MM.1S (cell line): ENCODE measurements at places on chromosomes 16 and 17.

DNA sequence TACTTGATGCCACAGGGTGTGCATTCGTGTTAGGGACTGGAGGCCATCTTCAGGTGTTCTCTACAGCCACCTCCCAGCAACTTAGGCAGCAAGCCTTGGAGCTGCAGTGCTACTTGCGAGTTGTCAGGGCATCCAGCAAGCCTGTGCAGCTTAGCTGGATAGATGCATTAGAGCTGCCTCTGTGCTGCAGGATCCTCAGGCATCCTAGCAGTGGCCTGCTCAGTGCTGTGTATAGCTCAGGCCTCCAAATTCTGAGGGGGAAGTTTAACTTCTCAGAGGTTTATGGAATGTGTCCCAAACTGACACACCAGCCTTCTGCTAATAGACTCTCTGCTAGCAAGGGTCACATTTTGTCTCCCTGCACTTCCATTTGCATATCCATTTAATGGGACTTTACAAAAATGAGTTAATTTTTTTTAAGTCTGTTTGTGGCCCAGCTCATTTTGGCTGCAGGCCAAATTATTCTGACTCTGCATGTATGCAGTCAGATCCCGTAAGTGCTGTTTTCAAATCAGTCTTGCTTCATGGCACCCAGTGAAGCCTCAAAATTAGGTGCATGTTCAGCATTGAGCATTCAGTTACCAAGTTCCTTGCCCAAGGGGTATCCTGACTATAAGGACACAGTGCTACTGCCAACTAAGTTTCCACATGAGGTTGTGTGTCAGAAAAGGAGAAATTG is 6.8 kb downstream of the GABARAPL2 start:
- no peak for DNase-seq

GRCh38 chr17:53032861-53033271 is 789.9 kb upstream of the KIF2B start:
- peak; percentile 79 for DNase-seq

DNA sequence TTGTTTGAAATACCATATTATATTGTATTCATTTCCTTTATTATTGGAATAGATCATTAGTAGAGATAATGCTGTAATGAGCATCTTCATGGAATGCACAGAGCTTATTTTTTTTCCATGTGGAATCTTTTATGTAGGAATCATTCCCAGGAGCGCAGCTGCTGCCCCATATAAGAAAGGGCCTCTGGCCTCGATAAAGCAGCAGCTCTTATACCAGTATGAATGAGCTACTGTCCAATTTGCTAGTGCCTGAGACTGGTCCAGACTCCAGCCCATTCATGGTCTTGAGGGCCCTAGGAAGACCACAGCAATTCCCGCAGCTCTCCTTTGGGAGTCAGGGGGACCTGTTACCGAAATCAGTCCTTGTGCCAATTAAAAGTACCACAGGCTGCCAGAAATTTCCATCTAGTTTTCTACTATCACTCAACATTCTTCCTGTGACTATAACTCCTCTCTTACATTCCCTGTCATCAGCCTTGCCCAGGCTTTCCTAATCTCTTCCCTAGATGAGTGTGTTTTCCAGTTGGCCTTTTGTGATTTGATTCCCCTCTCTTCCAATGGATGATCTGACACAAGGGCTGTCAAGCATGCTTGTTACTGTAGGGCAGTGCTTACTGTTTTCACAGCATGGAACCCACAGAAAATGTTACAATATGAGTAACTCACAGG is 1.9 kb downstream of the ZNF843 start:
- no peak for DNase-seq

DNA sequence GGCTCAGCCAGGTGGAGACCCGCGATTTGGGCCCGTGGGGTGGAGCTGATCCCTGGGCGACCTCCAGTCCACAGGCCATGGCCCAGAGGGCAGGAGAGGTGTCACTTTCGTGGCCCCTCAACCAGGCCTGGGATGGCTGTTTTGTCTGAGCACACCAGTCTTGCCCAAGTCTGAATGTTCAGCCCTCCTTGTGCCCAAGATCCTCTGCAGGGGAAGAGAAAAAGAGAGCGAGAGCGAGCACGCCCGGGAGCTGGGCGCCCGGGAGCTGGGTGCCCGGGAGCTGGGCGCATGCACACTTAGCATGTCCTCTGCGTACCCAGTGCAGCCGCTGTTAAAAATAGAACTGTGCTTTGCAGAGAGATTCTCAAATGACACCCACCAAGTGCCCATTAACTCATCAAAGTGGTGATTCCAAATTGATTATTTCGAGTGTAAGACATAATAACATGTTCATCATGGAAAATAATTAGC is 403.3 kb upstream of the TNRC6C start:
- DNase-seq, result no peak

GRCh38 chr17:4394208-4395110 is 28.0 kb upstream of the UBE2G1 start:
- DNase-seq, result no peak

DNA sequence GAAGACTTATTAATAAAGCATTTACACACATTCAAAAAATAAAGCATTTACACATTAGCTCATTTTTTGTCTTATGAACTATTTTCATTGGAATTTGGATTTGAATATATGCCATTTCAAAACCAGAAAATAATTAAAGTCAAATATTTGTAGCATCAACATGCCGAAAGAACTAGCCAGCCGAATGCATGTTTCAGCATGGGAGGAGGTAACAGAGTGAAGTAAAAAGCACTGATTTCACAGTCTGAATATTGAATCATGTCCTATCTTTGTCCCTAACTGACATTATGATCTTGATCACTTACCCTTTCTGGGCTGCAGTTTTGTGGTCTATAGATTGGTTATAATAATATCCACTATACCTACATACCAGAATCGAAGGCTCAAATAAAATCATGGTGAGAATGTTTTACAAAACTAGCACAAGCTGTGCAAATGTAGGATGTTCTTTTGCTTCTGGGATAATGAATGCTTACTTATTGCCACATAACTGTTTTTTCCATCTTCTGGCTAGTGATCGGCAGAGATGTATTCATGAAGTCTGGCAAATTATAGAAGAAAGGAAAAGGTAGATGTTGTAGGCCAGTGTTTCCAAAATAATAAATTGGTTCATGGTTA is 84.7 kb downstream of the TUBD1 start:
- no peak for DNase-seq

- peak; percentile 79 for DNase-seq
These were observed 1.7 kb upstream of the SLC16A11 start for GRCh38 chr17:7045492-7046126.

GRCh38 chr17:50326831-50327364 is 19.0 kb upstream of the XYLT2 start:
- DNase-seq, result no peak

- peak; percentile 27 for DNase-seq
These were observed 66.8 kb downstream of the C16orf78 start for GRCh38 chr16:49440156-49441065.

DNA sequence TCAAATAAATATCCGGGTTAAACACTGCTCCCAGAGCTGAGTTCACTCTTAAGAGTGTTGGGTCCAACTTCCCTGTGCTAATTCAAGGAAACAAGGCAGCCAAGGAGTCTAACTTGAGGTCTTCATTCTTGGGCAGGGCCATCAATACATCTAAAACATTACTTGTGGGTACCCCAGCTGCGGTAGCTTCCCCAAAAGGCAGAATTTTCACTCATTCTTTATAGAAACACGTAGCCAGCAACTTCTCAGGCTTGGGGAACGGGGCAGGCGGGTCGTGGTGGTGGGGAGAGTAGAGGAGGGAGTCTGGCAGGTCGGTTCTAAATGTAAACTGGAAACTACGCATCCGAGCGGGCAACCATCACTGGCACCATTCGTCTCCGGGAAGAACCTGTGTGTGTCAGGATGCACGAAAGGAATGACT is 666 bp upstream of the METTL9 start:
- DNase-seq, result peak; percentile 19

- no peak for DNase-seq
These were observed 50.7 kb downstream of the TANGO6 start for GRCh38 chr16:68893710-68894705.

DNA sequence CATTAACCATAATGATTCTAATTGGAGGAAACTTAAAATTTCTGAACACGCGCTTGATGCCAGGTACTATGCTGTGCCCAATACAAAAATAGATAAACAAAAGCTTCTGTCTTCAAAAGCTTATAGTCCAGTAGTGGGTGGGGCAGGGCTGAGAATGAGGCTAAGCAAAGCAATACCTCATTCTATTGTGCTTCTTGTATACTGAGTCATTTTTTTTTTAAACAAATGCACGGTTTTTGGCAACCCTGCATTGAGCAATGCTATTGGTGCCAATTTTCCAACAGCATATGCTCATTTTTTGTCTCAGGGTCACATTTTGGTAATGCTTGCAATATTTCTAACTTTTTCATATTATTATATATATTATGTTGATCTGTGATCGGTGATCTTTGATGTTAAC is 34.7 kb upstream of the HNF1B start:
- no peak for DNase-seq

DNA sequence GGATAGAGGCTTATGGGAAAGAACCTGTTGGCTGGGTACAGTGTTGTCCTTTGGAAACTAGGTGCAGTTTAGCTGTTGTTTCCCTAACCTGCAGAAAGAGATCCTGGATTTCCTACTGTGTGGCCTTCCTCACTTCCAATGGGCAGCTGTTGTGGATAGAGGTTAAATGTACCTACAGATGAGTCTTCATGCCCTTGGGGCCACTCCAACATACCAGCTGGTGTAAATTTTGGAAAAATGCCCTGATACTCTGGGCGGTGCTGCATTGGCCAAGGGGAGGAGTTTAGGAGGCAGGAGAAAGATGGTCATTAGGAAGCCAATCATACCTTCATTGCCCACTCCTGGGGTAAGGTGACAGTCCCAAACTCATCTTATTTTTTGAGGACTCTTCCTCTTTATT is 70.2 kb downstream of the SNX11 start:
- DNase-seq, result no peak

GRCh38 chr16:62020681-62021080 is 15.6 kb downstream of the CDH8 start:
- no peak for DNase-seq
